ENCODE measurements at places on chromosomes 2 and 18.

- no peak for DNase-seq
Measured at GRCh38 chr18:35239314-35239713, 1.5 kb upstream of the ZNF397 start.

- DNase-seq = no peak
Measured at GRCh38 chr2:12430407-12431133, 286.2 kb upstream of the TRIB2 start.

- no peak for DNase-seq
Measured at GRCh38 chr2:647003-647560, 30.1 kb downstream of the TMEM18 start.

- DNase-seq = peak; percentile 24
Measured at GRCh38 chr2:120257522-120257921, 4.9 kb downstream of the RALB start.

GRCh38 chr2:8288206-8288605 lies 393.6 kb upstream of the ID2 start:
- DNase-seq = no peak

DNA sequence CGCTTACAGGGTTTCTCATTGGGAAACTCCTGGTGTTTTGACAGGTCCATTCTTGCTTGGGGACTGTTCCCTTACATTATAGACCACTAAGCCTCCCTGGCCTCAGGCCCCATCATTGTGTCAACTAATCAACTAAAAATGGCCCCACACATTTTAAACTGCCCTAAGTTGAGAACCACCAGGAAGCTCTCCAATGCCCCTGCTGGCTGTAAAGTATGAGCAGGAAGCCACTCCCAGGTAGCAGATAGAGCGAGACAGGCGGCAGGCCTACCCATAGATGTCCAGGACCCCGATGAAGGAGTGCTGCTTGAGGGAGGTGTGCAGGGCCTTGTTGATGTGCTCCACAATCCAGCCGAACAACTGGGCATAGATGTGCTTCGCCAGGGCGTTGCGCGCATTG lies 160.7 kb upstream of the ACAA2 start:
- DNase-seq = no peak

GRCh38 chr2:100940240-100940639 lies 61.8 kb upstream of the RPL31 start:
- DNase-seq = peak; percentile 59

GRCh38 chr2:100537918-100538317 lies 24.9 kb upstream of the PDCL3 start:
- DNase-seq = no peak

DNA sequence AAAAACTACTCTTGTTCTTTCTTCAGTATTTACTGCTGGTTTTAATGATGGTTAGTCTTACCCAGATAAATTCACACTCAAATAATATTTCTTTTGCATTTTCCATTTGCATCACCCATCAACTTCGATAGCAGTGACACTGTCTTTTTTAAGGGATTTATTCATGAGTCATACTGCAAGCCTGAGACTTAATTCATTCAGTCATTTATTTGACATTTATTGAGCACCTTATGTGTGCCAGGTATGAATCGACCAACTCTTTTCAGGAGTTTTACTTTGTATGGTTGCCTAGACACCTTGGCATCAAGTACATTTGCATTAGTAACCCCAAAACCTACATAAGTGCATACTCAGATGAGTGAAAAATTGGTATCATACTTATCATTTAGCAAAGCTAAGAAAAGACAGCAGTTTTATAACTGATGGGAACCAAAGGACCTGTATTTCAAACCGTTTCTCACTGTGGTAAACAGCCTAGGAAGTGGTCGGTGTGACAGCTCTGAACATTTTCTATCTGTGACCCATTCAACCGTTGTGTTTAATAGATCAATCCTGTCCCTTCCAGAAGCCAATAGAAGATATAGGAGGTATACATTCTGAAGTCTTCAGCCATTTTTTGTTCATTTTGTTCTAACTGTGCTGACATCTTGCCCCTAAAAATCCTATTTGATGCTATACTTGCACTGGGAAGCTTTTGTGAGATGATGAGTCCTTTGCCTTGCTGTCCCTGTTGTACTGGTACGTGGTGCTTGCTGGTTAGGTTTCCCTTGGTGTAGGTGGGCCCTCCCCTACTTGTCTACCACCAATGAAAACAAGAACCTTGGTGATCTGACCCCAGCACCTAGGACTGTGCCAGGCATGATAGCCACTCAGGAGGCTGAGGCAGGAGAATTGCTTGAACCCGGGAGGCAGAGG lies 484.7 kb upstream of the RAB12 start:
- DNase-seq = no peak

GRCh38 chr2:221447310-221447709 lies 124.8 kb downstream of the EPHA4 start:
- peak; percentile 41 for DNase-seq

GRCh38 chr2:30978854-30979253 lies 159.4 kb downstream of the GALNT14 start:
- no peak for DNase-seq

DNA sequence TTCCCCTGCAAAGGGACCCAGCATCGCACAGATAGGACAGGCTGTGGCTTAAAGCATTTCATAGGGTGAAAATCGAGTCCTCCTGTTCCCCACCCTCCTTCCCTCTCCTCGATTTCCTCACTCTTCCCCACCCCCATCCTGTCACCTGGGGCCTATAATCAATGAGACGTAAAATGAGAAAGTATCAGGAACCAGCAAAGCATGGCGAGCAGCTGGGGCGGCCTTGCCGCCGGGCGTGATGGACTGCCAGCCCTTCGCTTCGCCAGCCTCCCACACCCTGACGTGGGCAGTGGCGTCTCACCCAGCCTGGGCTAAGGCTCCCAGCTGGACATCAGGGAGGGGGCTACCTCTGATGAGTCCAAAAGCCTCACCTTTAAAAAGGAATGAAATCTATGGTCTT lies 11.1 kb downstream of the SLC30A3 start:
- DNase-seq = no peak

GRCh38 chr2:202032846-202033316 lies 774 bp upstream of the FZD7 start:
- DNase-seq = peak; percentile 65

- no peak for DNase-seq
Measured at GRCh38 chr2:171512683-171513195, 9.5 kb upstream of the CYBRD1 start.

- no peak for DNase-seq
Measured at GRCh38 chr2:50126845-50127244, 905.1 kb downstream of the NRXN1 start.

GRCh38 chr2:184452907-184453306 lies 145.4 kb upstream of the ZNF804A start:
- DNase-seq = no peak

Data from fibroblast of skin of right quadriceps (primary cell).